ENCODE measurements at places on chromosomes 2 and 18.

- DNase-seq, result no peak
These were observed 259.6 kb upstream of the PIK3C3 start for GRCh38 chr18:41695441-41695840.

DNA sequence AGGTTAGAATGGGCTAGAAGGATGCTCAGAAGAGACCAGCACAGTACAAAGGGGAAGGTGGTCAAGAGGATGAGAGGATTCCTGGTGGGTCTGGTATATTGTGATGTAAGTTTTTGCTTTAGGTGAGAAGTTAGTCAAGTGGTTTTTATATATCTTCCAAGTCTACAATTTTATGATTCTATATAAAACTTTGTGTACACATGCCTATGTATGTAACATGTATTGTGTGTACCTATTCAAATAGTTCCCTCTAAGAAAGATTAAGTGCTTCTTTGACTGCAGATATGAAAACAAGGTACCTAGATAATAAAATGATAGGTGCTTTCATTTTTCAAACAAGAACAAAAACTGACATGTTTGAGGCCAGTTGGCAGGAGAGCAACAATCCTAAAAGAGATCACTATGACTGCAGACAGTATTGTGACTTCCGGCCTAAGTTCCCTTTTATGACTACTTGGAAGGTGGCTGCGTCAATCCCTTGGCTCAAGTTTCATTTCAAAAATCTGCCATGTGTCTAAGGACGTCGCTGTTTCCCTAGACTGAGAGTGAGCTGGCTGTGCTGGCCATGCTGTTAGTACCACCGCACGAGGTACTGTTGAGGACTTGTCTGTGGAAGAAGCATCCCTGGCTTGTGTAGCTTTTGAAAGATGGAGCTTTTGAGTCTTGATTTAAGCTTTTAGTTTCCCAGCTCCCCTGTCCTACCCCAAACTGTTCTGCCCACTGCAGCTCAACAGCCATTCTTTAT, 123.1 kb downstream of the PRPF40A start:
- no peak for DNase-seq

- no peak for DNase-seq
These were observed 9.7 kb downstream of the TMEM18 start for GRCh38 chr2:667332-667999.

DNA sequence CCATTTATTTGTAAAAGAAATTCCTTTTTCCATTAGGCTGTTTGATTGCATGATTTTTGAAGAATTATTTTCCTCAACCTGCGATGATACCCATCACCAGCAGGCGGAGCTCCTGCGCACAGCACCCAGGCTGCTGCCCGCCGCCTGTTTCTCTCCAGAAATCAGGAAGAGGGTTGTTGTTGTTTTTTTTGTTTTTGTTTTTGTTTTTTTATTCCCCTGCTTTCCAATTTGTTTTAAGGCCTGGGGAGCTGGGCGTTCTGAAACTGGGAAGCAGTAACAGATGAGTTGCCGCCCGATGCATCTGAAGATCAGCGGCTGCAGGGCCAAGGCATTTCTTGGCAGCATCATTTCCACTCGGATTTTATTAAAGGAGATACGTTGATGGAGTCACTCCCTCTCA, 132.1 kb downstream of the MBP start:
- DNase-seq, result peak; percentile 49

DNA sequence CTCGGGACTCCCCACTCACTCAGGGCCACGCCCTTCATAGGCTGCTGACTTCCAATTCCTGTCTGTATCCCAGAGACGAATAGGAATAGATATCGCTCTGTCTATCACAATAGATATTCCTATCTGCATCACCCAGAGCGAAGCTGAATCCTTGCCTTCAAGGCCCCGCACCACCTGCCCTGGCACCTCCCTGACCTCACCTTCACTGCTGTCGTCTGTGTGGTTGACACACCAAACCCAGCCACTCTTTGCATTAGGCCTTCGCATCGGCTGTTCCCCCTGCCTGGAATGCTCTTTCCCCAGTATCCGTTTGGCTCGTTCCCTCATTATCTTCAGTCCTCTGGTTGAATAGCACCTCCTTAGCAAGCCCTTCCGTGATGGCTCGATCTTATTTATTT, 43.5 kb downstream of the ATOH8 start:
- DNase-seq, result no peak

- DNase-seq, result no peak
These were observed 8.8 kb upstream of the SNED1 start for GRCh38 chr2:240989451-240990265.

DNA sequence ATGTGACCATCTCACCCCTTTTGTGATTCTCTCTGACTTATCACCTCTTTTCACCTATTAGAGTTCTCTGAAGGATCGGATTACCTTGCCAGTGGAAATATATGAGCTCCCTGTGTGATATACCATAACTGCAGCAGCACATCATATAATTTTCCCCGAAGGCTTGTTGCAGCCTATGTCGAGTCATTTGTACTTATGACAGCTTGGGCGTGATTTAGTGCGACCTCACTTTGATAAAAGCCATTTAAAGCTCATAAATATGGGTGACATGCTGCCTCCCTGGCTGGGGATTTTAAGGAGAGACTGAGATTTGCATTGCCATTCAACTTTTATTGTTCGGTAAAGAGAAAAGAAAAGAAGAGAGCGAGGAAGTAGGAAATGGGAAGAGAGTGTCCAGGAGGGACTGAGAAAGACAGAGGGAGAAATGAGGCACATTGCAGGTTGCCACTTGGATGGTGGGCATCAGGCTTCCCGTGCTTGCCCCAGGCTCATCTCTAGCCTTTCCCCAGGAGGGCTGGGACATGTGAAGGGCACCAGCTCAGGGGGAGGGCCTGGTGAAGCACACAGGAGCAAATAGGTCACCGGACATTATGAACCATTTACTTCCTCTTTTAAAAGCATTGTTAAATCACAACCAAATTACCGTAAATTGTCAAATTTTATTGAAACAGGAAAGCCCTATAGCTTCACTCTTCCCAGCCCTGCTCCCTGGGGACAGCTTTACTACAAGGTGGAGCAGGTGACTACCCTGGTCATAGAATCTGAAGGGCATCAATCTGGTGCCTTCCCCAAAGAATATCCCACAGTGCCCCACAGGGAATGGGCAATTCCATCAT, 161.3 kb downstream of the SETBP1 start:
- DNase-seq, result no peak

- no peak for DNase-seq
These were observed 630.3 kb upstream of the NRXN1 start for GRCh38 chr2:51662187-51662586.

DNA sequence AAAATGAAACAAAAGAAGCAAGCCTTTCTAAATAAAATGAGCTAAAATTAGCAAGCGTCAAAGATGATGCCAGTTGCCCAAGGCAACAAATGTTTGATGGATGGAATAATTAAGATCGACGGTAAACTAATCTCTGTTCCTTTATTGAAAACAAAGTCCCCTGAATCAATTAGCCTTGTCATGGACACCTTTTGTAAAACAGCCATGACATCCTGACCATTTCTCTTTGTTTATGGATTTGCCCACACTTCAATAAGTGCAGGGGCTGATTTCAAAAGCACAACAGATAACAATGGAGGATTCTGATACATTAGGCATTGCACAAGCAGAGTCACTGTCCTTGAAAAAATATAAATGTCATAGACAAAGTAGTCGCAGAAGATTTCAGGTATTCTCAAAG, 160.1 kb upstream of the HNRNPA3 start:
- no peak for DNase-seq

GRCh38 chr18:11828786-11829432, 22.3 kb upstream of the CHMP1B start:
- no peak for DNase-seq
